ENCODE measurements at places on chromosomes 6 and 20. TPM values are rescaled to one million over a fixed set of nuclear protein-coding genes. Genes with fewer than 3 reads are reported as not detected.

Gene DAAM2
- not detected for total RNA-seq

Gene SASH1
- total RNA-seq, result not detected

Gene GSTA3
- not detected for total RNA-seq

Gene PRSS16
- total RNA-seq, result 1.4 TPM

Gene FERMT1
- total RNA-seq, result not detected

- no peak for DNase-seq
Measured at GRCh38 chr6:100948381-100949133, 67.4 kb upstream of the ASCC3 start.

DNA sequence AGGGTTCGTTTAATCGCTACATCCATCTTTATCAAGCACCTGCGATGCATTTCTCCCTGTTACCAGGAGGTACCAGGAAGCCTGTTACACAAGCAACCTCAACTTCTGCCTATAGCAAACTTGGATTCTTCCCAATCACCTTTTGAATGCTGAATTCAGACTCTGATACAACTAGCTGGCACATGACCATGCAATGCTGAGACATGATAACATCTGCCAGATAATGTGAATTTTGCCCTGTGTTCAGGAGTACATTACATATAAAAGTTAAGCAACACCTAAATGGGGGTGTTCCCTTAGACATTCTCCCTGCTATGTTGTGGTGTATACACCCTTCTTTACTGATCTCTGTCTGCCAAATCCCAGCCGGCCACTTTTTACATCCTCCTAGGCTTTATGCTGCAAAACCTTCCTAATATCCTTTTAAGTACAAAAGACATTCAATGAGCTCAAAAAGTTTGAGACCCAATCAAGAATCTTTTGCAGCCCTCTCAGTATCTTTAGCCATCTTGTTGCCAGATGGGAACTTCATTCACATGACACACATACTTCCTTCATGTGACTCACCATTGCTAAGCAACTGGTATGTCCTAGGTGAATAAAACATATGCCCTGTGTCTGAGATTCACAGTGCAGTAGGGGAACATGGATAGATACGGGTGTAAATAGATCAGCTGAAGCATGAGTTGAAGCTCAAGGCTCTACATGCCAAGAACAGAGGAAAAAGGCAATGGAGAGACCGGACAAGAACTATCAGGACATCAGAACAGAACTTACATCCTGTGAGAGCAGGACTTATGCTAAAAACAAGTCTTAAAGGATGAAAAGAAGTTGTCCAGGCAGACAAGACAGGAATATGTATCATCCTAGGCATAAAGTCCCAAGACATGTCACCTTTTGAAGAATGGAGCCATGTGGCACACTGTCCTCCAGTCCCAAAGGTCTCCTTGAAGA, 84.3 kb downstream of the ZHX3 start:
- no peak for DNase-seq

DNA sequence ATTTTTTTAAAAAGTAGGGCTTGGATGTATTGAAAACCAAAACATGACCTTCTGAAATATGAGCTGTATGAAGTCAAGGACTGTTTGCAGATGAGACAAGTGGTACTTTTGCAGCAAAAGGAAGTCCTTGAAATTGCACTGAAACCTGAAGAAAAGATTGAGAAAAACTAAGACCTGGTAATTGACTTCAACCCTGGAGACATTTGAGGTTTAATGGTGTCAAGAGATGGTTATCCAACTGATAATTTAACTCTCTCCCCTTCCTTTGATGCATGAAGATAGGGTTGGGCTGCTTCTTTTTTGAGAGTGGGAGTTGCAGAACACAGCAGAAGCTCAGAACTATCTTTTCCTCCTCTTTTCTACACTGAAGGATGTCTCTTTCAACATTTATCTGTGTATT, 180.9 kb upstream of the DTNBP1 start:
- no peak for DNase-seq

DNA sequence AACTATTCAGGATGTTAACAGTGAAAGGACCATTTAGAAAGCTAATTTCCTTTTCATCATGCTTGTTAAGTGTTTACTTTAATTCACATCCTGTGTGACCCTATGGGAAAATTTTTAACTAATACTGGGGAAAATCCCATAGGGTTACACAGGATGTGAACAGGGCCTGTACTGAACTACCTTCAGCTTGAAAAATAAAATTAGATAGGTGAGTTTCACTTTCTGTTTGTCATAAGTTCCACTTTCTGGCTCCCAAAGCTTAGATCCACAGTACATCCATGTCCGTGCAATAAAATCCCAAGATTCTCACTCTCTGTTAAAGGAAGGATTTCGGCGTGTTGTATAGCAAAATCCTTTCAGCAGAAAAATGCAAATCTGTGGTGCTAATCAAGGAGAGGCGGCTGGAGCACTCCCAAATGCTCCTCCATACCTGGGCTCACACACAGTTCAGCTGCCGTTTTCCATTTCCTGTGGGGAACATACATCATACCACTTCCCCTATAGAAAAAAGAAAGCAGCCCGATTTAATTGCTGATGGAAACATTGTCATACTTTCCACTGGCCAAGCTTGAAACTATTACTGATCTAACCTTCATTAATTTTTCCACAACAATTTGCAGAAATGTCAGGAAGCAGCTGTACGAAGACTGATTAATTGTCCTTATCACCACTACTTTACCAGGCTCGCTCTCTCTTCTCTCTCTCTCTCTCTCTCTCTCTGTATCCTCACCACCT, 125.2 kb downstream of the HIVEP2 start:
- DNase-seq, result no peak

GRCh38 chr6:124203812-124204167, 400.1 kb downstream of the NKAIN2 start:
- no peak for DNase-seq
